Activated CD8-positive, alpha-beta T cell treated with anti-CD3 and anti-CD28 coated beads for 36 hours (primary cell): ENCODE measurements at places on chromosomes 4 and X. TPM values are rescaled to one million over a fixed set of nuclear protein-coding genes. Genes with fewer than 3 reads are reported as not detected.

DNA sequence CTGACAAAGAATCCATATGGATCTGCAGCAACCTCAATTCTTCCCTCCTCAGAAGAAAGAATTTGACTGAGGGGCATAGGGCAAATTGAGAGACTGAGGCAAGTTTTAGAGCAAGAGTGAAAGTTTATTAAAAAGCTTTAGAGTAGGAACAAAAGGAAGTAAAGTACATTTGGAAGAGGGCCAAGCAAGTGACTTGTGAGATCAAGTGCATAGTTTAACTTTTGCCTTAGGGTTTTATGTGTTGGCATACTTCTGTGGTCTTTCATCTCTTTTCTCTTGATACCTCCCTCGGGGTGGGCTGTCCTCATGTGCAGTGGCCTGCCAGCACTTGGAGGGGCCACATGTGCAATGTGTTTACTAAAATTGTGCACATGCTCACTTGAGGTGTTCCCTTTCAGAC, 98.0 kb upstream of the MAGEB16 start:
- no peak for DNase-seq

GRCh38 chr4:184347251-184348239, 126.8 kb downstream of the IRF2 start:
- no peak for DNase-seq

Gene ADH1A
- total RNA-seq, result not detected

Gene CORIN
- 0.34 TPM for total RNA-seq
